ENCODE measurements at places on chromosomes 1 and 21.

DNA sequence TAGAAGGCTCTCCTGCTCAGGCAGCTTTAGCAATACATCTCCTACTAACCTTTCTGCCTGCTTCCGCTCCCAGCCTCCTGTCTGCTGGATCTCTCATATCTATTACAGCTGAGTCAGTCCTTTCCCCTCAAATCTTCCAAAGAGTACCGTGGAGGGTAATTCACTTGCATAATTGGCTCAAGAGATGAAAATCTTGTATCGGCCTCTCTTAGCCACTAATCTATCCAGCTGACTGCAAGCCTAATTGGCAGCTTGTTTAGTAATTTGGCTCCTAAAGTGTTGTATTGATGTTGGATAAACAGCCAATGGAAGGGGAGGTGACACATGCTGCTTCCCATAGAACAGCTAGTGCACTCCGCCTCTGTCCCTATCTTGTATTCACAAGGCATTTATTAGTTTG is 195.7 kb downstream of the GPATCH2 start:
- no peak for DNase-seq

DNA sequence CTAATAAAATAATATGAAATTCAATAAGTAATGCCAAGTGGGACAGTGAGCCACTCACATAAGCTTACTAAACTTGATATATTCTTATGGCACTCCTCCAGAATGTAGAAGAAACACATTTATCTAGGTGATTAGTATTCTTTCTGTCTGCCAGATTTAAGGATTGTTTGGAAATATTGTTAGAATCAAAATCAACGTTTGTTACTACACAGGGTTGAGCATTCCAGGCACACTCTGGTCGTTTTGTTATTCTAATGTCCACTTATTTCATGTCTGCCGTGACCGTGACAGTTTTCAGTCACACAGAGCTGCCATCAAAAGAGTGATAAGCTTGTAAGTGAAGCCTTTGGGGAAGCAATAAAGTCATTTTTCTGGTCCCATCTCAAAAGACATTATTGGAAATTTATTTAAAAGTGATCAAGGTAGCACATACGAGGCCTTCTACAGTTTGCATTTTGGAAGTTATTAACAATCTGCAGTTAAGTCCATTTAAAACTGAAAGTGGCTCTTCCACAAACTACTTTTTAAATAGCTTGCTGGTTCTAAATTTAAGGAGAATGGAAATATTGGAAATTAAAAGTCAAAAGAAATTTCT is 38.0 kb downstream of the NFIA start:
- DNase-seq: no peak

DNA sequence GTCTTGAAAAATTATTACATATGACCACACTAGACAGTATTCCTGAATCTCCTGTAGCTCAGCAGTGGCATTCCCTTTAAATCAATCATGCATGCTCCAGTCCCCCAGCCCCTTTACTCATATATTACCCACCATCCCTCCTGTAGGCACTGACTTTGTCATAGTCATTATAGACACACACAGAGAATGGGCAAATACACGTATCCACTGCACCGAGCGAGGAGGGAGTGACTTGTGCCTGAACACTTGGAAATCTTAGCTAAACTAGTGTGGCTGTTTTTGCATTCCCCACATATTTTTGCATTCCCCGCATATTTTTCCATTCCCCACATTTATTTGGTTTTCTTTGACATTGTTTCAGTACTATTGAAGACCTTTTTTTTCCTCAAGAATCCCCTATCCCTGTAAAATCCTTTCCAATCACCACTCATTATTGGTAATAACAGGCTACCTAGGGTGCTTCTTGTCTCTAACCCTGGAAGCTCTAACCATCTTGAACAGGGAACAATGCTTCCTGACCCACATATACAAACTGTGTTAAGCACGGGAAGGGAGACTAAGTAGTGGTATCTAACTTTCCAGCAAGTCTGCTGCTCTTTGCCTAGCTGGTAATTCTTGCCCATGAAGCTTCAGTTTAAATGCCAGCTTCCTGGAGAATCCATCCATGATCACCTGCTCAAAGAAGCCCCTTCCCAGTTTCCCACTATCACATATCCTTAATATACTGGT is 534.4 kb upstream of the CAMK1G start:
- DNase-seq: no peak

GRCh38 chr1:220734571-220735326 is 13.4 kb upstream of the MTARC2 start:
- no peak for DNase-seq

- DNase-seq: no peak
These were observed 165.3 kb downstream of the TOMM20 start for GRCh38 chr1:234963180-234963903.

DNA sequence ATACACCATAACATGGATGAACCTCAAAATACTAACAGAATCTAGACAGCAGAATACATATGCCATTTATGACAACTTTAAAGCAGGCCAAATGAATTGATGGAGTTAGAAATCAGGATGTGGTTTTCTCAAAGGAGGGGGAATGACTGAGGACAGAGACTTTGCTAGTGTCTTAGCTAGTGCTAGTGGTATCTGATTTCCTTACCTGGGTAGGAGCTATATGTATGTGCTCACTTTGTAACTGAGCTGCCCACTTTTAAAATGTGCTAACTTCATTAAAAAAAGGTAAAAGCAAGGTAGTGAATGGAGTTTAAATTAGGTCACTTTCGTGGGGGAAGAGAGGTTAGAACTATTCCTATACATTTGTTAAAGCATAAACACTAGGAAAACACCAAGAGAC is 2.6 kb downstream of the GTF2B start:
- no peak for DNase-seq

- no peak for DNase-seq
These were observed 2.8 kb upstream of the CD1D start for GRCh38 chr1:158177700-158178450.

GRCh38 chr21:30981403-30981802 is 56.9 kb downstream of the KRTAP19-8 start:
- no peak for DNase-seq

GRCh38 chr1:245007852-245008251 is 143.5 kb upstream of the HNRNPU start:
- DNase-seq: no peak

DNA sequence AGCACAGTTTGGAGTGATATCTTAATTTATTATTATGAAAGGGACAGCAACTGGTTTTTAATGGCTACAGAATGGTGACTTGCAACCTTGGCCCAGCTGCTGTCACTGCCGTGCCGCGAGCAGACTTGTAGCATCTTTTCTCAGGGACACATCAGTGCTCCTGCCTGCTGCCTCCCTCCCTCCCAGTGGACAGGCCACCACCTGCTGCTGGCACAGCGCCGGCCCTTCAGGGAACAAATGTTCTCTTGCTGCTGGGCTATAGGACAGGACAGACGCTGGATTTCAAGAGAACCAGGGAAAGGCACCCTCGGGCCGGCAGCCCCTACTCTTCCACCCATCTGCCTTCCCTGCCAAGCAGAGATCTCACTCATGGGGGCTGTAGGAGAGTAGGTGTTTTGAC is 413.8 kb upstream of the NFIA start:
- DNase-seq: no peak

- DNase-seq: no peak
These were observed 563.4 kb upstream of the PLXNA2 start for GRCh38 chr1:208807446-208808127.

- peak; percentile 94 for DNase-seq
These were observed at the start of gene TXNIP for GRCh38 chr1:145996433-145997015. TXNIP (minus strand) TSS chr1:145996579; CDS start chr1:145996266, 313 bp downstream.

- DNase-seq: no peak
These were observed 146.0 kb downstream of the RERE start for GRCh38 chr1:8671306-8671917.

DNA sequence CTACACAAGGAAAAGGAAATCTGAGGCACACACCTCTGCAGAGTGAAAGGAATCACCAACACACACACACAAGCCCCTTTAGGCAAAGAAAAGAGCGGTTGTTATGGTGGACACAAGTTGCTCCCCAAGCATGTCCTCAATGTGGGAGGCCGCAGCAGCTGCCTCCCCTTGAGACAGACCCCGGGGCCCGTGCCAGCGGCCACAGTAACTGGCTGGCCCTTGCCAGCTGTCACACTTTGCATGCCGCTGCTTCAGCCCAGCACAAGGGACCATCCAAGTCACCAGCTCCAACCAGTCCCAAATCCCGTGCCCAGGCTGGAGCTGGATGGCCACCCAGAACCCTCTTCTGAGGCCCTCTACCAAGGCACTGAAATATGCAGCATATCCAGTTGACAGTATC is 2.9 kb upstream of the OLIG1 start:
- no peak for DNase-seq

DNA sequence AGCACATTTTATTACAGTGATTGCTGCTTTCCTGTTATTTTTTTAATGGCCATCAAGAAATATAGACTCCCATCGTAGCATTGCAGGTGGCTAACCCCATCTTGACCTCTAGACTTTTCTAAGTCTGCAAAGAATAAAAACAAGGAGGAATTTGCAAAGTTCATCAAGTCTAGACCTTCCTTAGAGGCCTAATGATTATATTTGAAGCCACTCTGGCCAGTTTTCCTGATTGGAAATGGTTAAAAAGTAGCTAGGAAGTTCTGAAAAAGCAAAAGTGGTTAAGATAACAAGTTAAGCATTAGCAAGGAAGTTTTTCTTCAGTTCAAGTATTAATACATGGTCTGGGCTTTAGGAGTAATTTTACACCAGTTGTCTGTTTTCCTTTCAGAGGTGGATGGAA is 16.7 kb upstream of the KCNJ15 start:
- DNase-seq: no peak

DNA sequence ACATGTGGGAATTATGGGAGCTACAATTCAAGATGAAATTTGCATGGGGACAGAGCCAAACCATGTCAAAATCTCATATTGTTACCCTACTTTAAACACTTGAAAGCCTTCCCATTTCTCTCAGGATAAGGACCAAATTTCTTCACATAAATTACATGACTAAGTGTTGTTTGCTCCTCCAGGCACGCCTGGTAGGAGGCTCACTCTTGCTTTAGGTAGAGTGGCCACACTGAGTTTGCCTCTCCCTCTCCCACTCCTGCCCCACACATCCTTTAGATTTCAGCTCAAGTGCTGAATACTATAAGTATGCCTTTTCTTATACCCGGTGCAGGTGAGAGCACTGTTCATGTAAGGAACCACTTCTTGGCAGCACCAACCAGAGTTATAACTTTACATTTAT is 279.1 kb downstream of the DNM3 start:
- DNase-seq: no peak

- peak; percentile 61 for DNase-seq
These were observed 99.7 kb downstream of the NMNAT2 start for GRCh38 chr1:183318433-183318832.

- no peak for DNase-seq
These were observed 80.7 kb upstream of the TNFSF4 start for GRCh38 chr1:173287785-173288184.

DNA sequence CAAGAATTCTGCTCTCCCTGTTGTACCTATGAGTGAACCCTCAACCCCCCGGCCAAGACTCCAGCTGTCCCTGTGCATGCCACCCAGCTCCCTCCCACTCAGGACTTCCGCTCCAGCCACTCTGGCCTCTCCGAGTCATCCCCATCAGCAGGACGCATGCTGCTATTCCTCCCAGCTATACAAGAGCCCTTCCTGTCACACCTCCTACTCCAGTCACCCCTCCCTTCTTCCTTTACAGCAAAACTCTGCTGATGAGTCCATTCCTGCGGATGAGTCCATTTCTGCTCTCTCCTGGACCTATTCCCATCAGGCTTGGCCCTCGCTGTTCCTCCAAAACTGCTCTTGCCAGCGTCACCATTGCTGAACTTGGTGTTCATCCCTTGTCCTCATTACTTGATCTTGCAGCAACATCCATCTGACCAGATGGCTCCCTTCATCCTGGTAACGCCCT is 42.2 kb downstream of the H3-3A start:
- DNase-seq: no peak

DNA sequence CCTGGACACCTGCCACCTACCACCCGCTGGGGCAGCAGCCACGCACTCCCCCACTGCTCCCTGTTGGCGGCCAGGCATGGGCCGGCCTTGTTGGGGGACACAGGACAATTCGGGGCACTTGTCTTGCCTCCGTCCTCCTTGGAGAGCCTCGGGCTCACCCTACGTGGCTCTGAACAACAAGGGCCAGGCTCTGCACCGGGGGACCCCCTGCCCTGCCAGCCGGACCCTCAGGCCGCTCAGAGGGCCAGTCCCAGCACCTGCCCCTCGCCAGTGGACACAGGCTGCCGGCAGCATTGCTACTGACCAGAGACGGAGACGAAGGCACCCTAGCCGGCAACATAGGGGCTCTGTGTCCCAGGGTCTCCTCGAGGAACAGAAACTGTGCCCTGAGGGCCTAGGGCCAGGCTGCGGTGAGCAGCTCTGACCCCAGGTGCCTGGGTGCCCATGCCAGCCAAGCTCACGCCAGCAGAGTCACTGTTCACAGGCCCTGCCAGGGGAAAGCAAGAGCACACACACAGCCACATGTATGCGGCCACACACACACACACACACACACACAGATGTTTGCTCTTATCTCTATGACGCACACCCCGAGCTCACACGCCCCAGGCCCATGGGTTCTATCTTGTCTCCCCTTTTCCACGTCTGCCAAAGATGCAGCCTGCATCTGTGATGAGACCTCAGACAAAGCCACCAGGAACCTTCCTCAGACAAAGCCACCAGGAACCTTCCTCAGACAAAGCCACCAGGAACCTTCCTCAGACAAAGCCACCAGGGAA is 45.9 kb downstream of the MORN1 start:
- DNase-seq: no peak

- DNase-seq: no peak
These were observed 61.3 kb upstream of the ARTN start for GRCh38 chr1:43872280-43872679.

DNA sequence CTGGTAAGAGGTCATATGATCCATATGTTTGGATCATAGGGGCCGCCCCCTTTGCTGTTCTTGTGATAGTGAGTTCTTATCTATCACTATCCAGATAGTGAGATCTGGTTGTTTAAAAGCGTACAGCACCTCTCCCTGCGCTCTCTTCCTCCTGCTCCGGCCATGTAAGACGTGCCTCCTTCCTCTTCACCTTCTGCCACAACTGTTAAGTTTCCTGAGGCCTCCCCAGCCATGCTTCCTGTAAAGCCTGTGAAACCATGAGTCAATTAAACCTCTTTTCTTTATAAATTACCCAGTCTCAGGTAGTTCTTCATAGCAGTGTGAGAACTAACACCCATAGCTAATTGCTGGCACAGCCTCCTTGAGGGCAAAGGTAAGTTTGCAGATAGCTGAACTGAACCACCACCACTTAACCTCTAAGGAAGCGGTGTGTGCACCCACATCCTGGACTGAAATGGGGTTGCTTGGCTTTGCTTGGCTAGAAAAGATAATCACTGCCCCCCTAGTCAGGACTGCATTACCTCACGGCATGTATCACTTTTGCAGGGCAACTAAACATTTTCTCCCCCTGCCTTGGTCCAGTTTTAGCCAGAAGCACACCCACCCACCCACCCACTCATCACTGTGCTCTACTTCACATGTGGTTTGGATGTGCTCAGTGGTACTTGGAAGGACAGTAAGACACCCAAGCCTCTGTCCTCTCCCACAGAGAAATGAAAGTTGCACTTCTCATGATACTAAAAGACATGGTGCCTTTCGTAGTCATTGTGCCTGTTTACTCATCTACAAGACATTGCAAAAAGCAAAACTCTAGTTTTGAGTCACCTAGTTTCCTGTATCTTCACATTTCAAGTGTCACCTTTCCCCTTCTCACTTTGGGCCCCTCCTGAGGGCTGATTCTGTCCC is 23.1 kb upstream of the PTAFR start:
- DNase-seq: no peak

- DNase-seq: no peak
These were observed 85.2 kb upstream of the PPM1J start for GRCh38 chr1:112800289-112800688.

- DNase-seq: no peak
These were observed 139.1 kb downstream of the FMN2 start for GRCh38 chr1:240230816-240231215.
